ENCODE measurements at places on chromosomes 1 and 21. TPM values are rescaled to one million over a fixed set of nuclear protein-coding genes. Genes with fewer than 3 reads are reported as not detected.

DNA sequence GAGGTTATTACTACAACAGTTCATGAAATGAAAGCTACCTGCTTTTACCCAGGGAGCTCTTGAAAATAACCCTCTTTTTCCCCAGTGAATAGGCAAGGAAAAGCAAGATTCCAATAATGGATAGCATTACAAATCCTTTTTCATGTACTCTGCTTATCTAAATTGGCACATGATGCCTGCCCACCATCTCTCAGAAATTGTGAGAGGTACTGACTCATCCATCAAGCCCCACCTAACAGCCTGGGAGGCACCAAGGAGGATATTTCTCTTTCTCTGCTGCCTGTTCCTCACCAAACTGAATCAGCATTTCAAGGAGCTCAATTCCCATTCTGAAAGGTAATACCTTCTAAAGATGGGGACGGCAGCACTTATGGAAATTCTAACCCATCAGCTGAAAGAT is 34.4 kb downstream of the PALMD start:
- H3K36me3 ChIP-seq, result no peaks in the 10 kb centered on the region
- no peak overlapping the region for H3K27ac ChIP-seq
- DNase-seq, result no peak
- no peaks in the 10 kb centered on the region for H3K4me1 ChIP-seq

GRCh38 chr1:209095627-209096595 is 487.6 kb upstream of the CAMK1G start:
- no peak overlapping the region for H3K27ac ChIP-seq
- no peaks in the 10 kb centered on the region for H3K36me3 ChIP-seq
- DNase-seq, result no peak
- no peak overlapping the region for H3K4me3 ChIP-seq
- no peaks in the 10 kb centered on the region for H3K27me3 ChIP-seq

- no peaks in the 10 kb centered on the region for H3K36me3 ChIP-seq
- DNase-seq, result peak; percentile 10
- H3K27ac ChIP-seq, result no peak overlapping the region
- H3K4me1 ChIP-seq, result no peaks in the 10 kb centered on the region
These were observed 271.7 kb upstream of the C1orf174 start for GRCh38 chr1:4171480-4172450.

DNA sequence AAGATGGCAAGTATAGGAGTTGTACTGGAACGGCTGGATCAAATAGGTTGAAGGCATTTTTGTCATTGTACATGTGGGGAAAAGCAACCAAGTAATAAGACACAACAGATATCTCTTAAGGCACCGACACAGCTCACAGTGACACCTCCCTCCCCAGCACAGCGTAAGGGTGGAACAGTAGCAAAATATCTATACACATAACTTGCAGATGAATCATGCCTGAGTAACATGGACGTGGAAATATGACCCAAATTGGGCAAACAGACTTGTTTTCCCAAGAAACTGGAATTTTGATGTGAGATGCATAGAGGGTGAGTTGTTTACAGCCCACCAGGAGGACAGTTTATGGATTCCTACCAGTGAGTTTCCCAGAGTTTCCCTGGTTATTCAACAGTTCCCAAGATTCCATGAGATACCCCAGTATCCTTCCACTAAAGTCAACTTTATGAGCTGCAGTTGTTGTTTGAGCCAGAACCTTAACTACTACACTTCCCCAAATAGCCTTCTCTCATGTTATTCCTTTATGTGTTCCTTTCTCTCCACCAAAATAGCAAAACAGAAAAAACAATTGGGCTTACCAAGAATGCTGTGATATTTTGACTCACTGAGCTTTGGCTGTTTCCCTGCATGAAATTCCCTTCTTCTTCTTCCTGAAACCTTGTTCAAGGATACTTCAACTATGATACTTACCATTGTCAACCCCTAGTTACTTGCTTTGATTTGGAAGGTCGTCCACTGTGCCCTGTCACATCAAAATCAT is 7.1 kb upstream of the DR1 start:
- no peaks in the 10 kb centered on the region for H3K4me1 ChIP-seq
- H3K4me3 ChIP-seq, result no peak overlapping the region
- DNase-seq, result no peak
- no peaks in the 10 kb centered on the region for H3K27me3 ChIP-seq
- no peak overlapping the region for H3K27ac ChIP-seq

GRCh38 chr1:206524739-206525364 is 17.5 kb downstream of the RASSF5 start:
- no peak for DNase-seq
- H3K4me1 ChIP-seq, result no peaks in the 10 kb centered on the region
- H3K36me3 ChIP-seq, result no peaks in the 10 kb centered on the region
- no peak overlapping the region for H3K27ac ChIP-seq
- H3K27me3 ChIP-seq, result no peaks in the 10 kb centered on the region

GRCh38 chr1:25216123-25216522 is 16.2 kb downstream of the SYF2 start:
- no peak for DNase-seq
- no peak overlapping the region for H3K4me3 ChIP-seq
- H3K4me1 ChIP-seq, result no peaks in the 10 kb centered on the region
- H3K36me3 ChIP-seq, result no peaks in the 10 kb centered on the region
- no peak overlapping the region for H3K27ac ChIP-seq

The S100A8 gene
- total RNA-seq, result 5.3 TPM

The LCE1C gene
- total RNA-seq, result not detected

The SPRR1B gene
- not detected for total RNA-seq

The HES3 gene
- total RNA-seq, result not detected
